ENCODE measurements at places on chromosomes 6 and 20.
A peak's percentile ranks its signal among the peaks of the same experiment; 100 is the strongest.

GRCh38 chr6:32830017-32830416 lies 8.5 kb downstream of the TAP2 start:
- no peak for DNase-seq

DNA sequence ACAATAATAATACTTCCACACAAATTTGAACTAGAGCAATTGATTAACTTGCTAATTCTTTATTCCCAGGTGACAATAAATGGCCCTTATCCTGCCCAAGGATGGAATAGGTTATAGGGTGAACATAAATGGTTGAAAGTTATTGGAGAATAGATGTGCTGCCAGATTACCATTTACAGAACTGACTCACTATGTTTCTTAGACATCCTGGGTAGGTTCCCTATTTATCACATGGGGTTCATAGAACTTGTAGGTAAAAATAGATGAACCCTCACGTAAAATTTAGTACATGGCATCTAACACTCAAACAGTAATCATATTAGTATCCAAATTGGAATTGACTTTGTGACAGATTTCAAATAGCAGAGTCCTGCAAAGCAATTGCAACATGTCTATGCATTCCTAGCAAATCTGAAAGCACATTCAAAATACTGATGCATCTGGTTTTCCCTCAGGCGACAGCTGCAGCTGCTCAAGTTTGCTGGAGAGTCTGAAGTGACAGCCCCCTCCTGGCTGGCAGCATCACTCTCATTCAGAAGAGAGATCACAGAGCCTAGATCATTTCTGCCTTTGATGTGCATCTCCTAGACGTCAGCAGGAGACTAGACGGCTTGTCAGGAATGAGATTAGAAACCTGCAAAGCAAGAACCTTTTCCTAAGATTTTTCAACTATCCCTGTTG lies 80.2 kb upstream of the RNF217 start:
- no peak for DNase-seq

GRCh38 chr6:132131351-132131750 lies 180.2 kb upstream of the CCN2 start:
- DNase-seq = no peak

GRCh38 chr6:133610971-133611370 lies 277.9 kb upstream of the TCF21 start:
- no peak for DNase-seq

DNA sequence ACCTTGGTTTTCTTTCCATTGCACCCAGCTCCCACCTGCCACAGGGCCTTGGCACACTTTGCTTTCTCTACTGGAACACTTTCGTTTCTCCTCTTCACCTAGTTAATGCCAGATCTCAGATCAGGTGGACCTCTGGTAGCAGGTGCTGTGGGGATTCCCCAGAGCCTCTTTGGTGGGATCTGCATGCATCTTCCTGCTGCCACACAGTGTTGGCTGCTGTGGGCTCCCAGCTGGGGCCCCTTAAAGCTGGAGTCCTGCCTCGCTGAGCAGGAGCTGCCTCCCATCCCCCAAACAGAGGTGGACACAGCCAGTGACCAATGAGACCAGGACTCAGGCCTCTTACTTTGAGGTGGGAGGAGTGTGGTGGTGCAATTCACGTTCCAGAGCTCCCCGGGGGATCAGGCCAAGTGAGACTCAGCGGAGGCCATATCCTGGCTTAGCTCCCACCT lies 28.4 kb downstream of the CEBPB start:
- no peak for DNase-seq

DNA sequence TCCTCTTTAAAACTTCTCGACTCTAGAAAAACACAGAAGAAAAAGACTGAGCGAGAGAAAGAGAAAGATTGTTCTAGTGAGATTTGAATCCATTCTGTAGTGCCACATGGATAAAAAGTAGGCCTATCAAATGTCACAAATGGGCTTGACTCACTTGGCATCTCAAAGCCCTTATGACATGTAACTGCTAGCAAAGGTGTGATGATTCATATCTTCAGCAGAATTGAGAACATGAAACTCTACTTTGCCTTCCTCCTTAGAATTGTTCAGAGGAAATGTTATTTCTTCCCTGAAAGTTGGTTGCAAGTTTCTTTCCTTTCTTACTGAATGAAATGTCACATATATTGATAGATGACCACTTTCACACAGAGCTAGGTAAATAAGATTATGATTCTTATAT lies 40.4 kb upstream of the DUSP22 start:
- DNase-seq = no peak

DNA sequence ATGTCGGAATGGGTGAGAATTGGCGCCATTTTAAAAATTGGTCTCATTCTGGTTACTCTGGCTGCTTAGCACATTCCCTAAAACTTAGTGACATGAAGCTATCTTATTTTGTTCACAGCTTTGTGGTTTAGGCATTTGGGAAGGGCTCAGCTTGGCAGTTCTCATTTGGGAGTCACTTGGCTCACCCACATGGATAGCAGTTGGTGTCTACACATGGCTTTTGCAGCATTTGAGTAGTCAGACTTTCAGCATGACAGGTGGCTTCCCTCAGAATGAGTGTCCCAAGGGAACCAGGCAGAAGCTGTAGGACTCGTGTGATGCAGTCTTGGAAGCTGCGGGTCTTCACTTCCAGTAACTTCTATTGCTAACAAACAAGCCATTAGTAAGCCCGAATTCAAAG lies 64.6 kb downstream of the UST start:
- DNase-seq = no peak

DNA sequence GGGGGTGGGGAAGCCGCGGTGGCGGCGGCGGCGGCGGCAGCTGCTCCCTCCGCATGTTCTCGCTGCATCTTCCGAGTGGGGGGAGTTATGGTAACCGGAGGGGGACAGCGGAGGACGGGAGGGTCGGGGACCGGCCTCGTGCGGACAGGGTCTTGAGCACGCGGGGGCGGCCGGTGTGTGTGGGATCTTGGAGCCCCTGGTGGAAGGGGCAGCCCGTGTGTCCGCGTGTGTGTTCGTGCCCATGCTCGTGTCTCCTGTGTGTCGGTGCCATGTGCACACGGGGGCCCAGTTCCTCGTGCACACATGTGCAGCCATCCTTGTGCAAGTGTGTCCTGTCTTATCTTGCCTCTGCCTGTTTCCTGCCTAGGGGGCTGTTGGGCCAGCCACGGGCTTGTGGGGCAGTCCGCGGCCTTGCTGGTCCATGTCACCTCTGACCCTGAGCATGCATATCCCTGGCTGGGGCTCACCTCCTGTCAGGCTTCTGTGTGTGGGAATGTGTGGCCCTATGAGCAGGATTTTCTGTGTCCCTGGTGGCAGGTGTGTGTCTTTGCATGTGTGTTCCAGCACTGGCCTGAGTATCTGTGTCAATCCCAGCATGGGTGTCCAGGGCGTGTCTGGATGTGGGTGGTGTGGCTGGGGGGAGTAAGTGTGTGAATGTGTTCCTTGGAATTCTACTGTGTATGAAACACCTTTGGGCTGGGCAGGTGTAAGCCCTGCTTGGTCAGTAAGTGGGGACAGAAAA lies 8.5 kb downstream of the SYNGAP1 start:
- DNase-seq = peak; percentile 28

- no peak for DNase-seq
Measured at GRCh38 chr6:118578617-118579016, 30.5 kb downstream of the PLN start.

- no peak for DNase-seq
Measured at GRCh38 chr20:64064145-64064698, 1.2 kb downstream of the TCEA2 start.

GRCh38 chr6:168282985-168283685 lies 36.4 kb downstream of the DACT2 start:
- no peak for DNase-seq

DNA sequence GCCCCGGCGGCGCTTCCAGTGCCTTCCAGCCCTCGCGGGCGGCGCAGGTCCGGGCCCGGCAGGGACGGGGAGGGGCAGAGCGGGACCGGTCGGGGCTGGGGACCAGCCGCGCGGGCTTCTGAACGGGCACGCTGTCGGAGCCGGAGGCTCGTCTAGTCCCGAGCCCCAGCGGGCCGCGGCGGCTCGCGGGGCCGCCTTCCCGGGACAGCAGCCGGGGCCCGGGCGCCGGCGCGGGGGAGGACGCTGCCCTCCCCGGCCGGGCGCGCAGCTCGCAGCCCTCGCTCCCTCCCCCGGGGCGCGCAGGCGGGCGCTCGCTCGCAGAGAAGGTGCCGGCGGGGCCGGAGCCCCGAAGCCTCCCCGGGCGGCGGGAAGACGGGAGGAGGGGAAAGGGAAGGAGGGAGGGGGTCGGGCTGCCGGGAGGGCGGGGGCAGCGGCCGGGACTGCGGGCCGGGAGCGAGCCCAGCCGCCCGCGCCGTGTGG lies 696 bp upstream of the SIRPA start:
- no peak for DNase-seq

- DNase-seq = no peak
Measured at GRCh38 chr20:20341371-20341770, 26.5 kb upstream of the INSM1 start.

DNA sequence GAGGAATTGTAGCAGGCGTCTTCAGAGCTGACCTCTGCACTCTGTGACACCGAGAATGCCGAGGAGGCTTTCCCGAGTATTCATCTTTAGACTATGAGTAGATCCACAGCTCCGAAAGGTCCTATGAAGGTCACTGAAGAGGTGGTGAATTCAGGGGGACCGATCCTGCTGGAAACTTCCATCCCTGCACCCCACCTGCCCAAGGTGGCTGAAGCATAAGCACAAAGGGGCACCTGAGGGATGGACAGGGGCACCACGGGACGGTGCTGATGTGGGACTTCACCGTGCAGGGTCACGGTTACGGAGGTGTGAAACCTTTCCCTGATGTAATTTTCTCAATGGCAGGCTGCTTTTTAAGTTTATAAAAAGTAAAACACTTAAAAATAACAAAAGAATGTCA lies 24.4 kb downstream of the DIDO1 start:
- no peak for DNase-seq

GRCh38 chr20:57139342-57140093 lies 126.9 kb downstream of the BMP7 start:
- no peak for DNase-seq

- DNase-seq = no peak
Measured at GRCh38 chr20:38144974-38145728, 19.9 kb downstream of the TGM2 start.

DNA sequence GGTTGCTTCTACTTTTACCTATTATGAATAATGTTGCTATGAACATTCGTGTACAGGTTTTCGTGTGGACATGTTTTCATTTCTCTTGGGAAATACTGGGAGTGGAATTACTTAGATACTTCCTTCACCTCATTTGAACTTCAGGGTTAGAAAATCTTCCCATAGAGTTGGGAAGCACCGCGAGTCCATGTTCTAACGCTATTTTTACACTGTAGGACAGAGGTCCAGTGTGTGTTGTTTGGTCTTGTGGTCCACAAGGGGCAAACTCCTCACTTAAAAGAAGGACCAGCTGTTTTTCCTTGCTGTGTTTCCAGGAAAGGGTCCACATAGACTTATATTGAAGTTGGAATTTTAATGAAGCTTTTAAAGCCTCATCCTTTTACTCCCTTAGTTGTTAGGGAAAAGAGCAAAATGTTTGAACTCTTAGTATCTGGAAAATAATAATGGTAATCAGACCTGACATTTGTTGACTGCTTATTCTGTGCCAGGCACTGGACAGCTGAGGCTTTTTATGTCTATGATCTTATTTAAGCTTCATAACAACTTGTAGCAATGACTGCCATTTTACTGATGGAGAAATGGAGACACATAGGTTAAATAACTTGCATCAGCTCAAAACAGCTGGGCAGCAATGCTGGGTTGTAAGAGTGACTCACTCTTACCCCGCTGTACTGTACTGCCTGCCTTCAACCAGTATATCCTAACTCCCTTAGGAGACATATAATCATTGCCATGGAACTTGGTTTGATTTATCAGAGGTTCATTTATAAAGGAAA lies 52.0 kb downstream of the CDC5L start:
- DNase-seq = no peak

- DNase-seq = no peak
Measured at GRCh38 chr20:63509088-63509564, 10.2 kb upstream of the EEF1A2 start.

DNA sequence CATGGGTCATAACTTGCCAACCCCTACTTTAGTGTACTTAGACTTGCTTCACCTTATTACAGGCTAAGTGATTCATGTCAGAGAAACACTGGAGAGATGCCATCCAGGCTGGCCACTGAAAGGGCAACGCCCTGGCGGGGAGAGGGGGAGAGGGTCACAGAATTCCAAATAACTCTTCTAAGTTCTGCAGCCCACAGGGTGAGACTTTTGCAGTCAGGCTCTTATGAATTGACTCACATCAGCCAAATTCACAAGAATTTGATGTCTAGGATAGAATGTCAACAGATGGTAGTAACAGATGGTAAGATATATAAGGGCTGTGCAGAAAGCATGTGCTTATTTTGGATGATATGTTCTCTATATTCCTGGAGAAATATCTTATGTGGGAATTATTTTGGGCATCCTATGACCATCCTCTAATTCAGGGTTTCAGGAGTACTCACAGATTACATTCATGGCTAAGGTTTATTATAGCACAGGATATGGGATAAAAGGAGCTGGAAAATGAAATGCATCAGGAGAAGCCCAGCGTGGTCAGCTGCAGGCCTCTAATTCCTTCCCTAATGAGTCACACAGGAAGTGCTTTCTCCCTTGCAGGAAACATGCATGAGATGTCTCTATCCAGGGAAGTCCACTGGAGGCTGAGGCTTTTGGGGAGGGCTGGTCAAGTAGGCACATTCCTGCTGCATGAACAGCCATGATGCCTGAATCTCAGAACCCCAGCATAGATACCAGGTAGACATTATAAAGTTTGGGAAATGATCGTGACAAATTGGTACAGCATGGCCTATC lies 58.7 kb upstream of the RIN2 start:
- no peak for DNase-seq

GRCh38 chr6:38021571-38021970 lies 202.0 kb downstream of the ZFAND3 start:
- no peak for DNase-seq

DNA sequence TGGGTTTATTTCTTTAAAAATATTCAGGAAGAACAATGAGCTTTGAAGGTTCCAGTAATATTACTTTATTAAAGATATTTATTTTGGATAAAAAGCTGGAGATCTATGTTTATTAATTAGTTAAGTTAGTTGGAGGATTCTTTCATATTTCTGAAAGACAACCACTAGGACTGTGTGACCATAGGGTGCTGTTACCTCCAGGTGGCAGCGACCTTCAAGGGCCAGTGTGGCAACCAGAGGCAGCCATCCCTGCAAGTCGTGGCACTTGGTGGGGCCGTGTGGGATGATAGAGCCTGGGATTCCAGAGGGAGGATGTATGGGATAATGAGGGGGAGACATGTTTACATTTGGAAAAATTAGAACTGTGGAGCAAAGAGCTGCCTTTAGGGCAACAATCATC lies 95.5 kb upstream of the SCP2D1 start:
- DNase-seq = no peak

GRCh38 chr6:347232-347631 lies 44.3 kb upstream of the IRF4 start:
- DNase-seq = no peak

DNA sequence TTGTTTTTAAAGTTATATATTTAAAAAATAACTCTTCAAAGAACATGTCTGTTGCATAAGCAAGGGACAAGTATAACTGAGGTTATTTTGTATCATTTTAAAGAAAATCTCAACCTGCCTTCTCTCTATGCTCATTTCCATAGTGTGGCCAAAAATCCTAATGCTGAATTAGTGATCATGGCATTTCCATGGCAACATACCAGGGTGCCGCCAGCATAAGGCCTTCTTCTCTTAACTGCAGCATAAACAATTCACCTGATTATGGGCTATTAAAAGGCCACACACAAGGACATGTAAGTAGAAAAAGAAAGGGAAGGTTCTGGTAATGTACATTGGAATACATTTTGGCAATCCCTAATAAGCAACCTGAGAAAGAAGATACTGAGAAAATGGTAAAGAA lies 95.1 kb upstream of the RNF217 start:
- no peak for DNase-seq
